T-helper 17 cell (primary cell): ENCODE measurements at places on chromosomes 6 and 20. TPM values are rescaled to one million over a fixed set of nuclear protein-coding genes. Genes with fewer than 3 reads are reported as not detected.

GRCh38 chr6:115896538-115897129 lies 164.1 kb downstream of the FRK start:
- no peak for DNase-seq

Gene HLA-DPA1
- total RNA-seq, result 62.0 TPM

GRCh38 chr6:15628499-15629131 lies 34.2 kb downstream of the DTNBP1 start:
- no peak for DNase-seq

Gene BCAS1
- not detected for total RNA-seq

- DNase-seq, result no peak
Measured at GRCh38 chr20:14928083-14928482, 590.7 kb upstream of the FLRT3 start.

GRCh38 chr20:52481443-52481842 lies 289.9 kb upstream of the ZFP64 start:
- no peak for DNase-seq

- DNase-seq, result peak; percentile 17
Measured at GRCh38 chr6:7725849-7726415, at the start of gene BMP6. TSS of gene BMP6 (plus strand) at chr6:7726099. CDS start at chr6:7726956, 857 bp downstream.

DNA sequence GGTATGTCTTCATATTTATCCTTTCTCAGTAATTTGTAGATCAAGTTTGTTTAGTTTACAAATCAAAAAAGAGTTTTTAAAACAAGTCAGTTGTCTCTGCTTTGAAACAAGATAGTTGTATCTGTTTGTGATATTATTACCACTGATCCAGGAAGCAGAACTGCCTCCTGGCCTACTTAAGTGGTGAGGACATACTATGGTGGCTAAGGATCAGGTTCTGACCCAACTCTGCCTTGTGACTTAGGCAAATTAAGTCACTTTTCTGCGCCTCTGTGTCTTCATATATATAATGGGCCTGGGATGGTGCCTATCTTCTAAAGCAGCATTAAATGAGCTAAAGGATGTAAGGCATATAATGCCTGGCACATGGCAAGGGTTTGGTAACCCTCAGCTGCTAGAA lies 8.7 kb downstream of the ANKS1A start:
- no peak for DNase-seq

DNA sequence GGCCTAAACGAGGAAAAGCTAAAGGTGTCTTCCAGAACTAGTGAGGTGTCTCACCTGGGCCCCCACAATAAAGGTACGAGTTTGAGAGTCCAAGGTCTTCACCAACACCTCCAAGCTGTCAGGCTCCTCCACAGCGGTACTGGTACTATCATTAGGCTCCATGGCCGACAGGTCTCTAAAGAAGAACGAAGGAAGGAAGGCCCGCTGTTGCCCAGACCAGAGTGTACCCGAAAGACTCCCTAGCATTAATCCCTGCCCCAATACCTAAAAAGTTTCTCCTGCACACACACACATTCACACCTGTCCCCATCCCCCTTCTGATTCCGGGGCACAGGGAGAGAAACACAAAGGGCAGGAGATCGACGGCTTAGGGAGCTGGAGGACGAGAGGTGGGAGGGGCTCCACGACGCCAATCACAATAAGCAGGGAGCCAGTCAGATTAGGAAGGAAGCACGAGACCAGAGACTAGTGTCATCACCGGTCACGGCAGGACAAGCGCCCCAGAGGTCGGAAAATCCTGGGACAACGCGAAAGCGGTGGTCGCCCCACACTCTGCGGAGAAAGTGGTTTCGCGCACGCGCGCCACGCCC lies 764 bp downstream of the BAG6 start:
- no peak for DNase-seq

GRCh38 chr20:62622877-62623487 lies 19.3 kb upstream of the SLCO4A1 start:
- no peak for DNase-seq

Gene CASS4
- total RNA-seq, result 18.6 TPM

Gene PRPF6
- total RNA-seq, result 63.8 TPM

DNA sequence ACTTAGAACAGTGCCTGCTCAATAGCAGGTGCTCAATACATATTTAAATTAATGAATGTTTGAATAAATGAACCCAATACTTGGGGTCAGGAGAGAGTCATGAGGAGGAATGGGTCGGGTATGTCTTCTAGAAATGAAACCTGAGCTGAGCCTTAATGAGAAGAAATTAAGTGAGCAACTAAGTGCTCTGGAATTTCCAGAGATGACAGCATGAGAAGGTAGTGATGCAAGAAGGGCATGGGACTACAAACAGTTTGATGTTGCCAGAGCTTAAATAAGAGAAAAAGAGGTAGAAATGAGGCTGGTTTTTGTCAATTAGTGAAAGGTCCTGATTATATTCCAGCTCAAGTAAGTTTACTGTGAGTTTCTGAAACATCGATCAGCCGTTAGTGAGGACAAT lies 82.9 kb downstream of the PDE10A start:
- no peak for DNase-seq

DNA sequence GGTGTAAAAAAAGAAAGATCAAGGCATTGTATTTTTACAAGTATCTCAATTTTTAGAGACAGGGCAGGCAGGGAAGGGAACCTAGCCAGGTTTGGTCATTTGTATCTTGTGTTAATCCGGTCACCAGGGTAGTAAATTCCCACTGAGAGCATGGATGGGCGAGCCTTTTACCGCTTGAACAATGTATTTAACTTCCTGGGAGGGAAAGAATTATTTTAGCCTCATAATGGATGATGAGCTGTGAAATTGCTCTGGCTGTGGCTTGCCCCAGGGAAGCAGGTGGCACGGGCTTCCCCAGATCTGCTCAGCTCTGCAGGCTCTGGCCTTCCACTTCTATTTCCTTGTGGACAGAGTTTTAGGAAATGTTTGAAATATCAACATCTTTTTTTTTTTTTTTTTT lies 72.9 kb downstream of the TOX2 start:
- no peak for DNase-seq

- no peak for DNase-seq
Measured at GRCh38 chr6:154352898-154353585, 3.6 kb downstream of the IPCEF1 start.

DNA sequence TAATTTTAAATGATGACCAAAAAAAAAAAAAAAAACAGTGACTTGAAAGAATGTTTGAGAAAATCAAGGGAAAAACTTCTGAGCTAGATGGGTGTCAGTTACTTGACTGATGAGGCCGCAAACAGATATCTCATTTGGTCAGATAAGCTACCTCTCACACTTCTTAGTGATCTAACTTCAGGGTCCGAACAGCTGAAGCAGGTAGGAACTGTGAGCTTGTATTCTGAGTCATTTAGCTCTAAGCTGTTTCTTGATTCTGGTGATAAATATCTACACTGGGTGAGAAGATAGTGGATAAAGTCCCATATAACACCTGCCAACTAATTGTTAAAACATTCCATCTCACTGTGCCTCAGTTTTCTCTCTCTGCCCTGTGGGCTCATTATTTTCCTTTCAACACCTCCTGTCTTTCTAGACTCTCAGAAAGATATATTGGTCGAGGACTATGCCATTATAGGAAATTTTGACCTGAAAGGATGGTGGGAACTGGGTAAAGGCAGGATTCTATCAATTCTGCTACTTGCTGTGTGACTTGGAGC lies 7.7 kb downstream of the KIF3B start:
- no peak for DNase-seq

Gene ME1
- not detected for total RNA-seq

Gene GNRH2
- total RNA-seq, result 0.94 TPM

Gene PPP1R16B
- 60.9 TPM for total RNA-seq

DNA sequence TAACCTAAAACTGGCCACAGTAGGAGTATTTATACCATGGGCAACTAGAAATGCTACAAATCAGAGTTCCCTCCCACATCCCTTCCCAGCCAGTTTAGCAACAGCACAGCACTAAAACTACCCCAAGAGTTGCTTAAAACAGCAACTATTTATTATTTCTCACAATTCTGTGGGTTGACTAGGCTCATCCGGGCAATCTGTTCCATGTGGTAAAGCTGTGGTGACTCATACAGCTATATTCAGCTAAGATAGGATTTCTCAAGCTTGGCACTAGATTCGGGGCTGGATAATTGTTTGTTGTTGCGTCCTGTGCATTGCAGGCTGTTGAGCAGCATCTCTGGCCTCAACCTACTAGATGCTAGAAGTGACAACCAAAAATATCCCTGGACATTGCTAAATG lies 8.6 kb upstream of the HECA start:
- no peak for DNase-seq

Gene BMP7
- total RNA-seq, result not detected

Gene SLC13A3
- not detected for total RNA-seq

Gene MYLK4
- 1.7 TPM for total RNA-seq

- DNase-seq, result no peak
Measured at GRCh38 chr6:104809116-104809515, 50.6 kb downstream of the HACE1 start.

Gene UNC5CL
- 4.9 TPM for total RNA-seq

Gene ELOVL4
- 5.1 TPM for total RNA-seq

Gene GABRR1
- total RNA-seq, result not detected

DNA sequence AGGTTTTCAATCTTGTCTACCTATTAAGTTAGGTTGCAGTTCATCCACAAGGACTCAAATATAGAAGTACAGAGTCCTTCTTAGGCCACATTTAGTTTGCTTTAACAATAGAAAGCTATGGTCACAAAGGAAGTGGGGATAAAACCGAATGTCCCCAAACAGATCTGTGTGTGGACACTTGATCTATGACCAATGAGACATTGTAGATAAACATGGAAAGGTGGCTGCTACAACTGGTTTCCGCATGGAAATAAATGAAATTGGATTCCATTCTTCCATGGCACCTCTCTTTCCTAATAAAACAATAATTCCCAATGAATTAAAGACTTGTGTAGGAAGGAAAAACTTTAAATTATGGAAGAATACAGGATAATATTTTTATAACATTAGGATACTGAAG lies 20.4 kb upstream of the DOK5 start:
- no peak for DNase-seq

Gene SAMD10
- total RNA-seq, result 17.2 TPM

DNA sequence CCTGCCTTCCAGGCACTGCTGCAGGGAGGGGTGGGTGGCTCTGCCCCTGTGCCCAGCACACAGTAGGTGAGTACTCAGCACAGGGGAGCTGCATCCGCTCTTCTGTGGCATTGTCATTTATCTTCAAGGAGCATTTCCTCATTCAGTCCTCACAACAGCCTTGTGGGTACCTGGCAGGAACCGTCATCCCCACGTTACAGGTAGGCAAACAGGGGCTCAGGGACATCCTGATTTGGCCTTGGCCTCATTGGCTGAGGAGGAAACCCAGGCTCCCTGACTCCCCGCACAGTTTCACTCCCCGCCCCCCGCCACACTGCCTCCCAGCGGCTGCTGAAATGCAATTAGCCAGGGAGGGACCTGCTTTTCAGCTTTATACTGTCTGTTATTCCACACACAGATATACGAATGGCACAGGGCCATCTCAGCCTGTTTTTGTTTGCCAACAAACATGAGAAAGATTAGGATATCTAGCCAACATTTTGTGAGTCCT lies 24.2 kb upstream of the PNPLA1 start:
- no peak for DNase-seq

GRCh38 chr6:79993012-79993910 lies 11.2 kb upstream of the TTK start:
- no peak for DNase-seq

Gene FGD2
- total RNA-seq, result 1.7 TPM

GRCh38 chr20:48600470-48600945 lies 227.3 kb downstream of the PREX1 start:
- DNase-seq, result no peak

Gene SOX12
- 8.3 TPM for total RNA-seq

Gene LATS1
- total RNA-seq, result 43.6 TPM

Gene GJA10
- total RNA-seq, result not detected

GRCh38 chr20:45957021-45957941 lies 14.7 kb downstream of the ZNF335 start:
- no peak for DNase-seq

Gene LINC00237
- total RNA-seq, result not detected

DNA sequence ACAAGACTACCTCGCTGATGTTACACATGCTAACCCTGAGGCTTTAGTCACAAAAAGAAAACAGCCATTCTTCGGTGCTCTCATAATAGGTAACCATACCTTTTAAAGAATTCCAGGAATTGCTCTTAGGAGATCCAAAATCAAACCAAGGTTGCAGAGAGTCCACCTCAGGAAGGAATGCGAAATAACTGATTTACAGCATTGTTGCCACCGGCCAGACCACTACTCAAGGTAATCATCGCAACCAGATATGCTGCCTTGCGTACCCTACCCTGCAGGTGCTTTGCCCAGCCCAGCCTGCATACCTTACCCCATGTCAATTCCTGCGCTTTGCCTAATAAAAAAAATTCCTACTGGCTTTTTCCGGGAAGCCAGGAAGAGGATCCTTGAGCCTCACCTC lies 27.0 kb downstream of the NUP153 start:
- no peak for DNase-seq

DNA sequence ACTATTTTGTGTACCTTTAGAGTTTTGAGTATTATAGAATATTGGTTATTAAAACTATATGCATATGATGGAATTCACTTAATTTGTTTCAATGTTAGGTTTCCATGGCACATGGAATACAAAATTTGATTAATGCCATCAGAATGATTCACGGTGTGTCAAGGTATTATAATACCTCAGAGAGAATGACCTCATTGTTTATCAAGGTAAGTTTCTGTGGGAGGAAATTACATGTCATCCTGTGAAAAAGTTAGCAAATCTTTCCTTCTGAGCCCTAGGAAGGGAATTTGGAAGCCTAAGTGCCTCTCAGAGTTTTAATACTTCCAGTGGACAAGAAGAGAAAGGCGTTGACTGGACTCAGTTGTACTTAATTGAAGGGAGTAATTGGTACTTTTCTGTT lies 40.8 kb downstream of the DNAH8 start:
- no peak for DNase-seq

DNA sequence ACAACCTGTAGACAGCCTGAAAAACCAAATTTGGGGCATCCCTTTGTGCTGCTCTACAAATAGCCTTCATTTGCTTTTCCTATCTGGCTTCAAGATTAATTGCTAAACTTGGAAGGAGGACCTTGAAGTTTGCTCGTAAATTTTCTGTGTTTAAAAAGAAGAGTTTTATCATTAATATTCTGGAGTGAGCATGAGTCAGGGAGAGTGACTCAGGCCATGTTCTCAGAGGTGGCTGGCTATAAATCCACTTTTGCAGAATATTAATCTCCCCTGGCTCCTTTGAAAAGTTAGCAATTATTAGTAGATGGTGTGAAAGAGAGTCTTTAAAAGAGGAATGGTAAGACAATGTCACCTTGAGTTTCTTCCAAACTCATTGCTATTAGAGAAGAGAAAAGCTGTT lies 91.0 kb downstream of the ANKEF1 start:
- no peak for DNase-seq

Gene PSORS1C1
- not detected for total RNA-seq

DNA sequence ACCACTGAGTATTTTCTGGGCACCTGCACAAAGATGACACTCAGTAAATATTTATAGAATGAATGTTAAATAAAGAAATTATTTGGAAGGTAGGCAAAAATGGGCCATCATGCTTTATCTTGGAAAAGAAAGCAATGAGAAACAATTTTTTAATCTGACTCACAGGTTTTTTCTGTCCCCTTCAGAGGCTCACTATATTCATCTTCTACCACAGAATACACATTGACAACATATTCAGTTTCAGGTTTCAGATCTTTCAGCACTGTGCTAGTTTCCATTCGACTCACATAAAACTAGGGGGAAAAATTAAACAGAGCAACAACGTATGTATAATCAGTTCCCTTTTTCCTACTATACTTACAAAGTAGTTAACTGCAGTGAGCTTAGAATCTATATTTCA lies 58.3 kb downstream of the COL12A1 start:
- DNase-seq, result no peak
